Right ventricle myocardium superior (tissue), 1 donor: ENCODE measurements at places on chromosomes 3 and 15. TPM values are rescaled to one million over a fixed set of nuclear protein-coding genes. Genes with fewer than 3 reads are reported as not detected.

DNA sequence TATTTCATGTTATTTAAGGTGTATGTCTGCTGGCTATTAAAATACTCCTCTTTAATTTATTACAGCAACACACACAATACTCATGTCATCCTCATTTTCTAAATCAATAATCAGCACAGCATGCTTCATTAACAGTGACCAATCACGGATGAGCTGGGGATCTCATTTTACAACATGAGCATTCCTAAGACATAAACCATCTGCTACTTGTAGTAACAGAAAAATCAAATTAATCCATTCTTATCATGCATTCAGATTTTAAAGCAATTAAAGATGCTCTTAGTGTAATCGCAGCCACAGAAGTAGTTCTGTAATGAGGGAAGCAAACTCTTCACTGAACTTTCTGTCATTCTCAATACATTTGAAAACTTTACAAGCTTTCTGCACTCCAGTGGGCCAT lies 191.1 kb downstream of the TBC1D5 start:
- no peak for DNase-seq

DNA sequence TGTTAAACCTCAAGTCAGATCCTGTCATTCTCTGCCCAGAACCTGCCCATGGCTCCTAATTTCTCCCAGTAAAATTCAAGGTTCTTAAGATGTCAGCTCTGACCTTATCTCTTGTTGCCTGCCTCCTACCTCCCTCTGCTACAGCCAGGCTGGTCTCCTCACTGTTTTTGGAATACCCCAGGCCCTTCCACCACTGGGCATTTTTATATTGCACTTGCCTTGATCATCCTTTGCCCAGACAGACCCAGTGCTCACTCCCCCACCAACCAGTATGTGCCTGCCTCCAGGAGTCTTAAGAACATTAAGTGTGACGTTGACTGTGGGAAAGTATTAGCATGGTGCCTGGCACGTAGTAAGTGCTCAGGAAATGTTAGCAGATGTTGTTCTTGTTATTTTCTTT lies 3.1 kb downstream of the MITF start:
- DNase-seq = no peak

- DNase-seq = no peak
Measured at GRCh38 chr15:44193651-44194322, 1.3 kb downstream of the FRMD5 start.

- no peak for DNase-seq
Measured at GRCh38 chr3:169497567-169498257, 165.8 kb downstream of the MECOM start.

The CCRL2 gene
- 1.1 TPM for total RNA-seq

DNA sequence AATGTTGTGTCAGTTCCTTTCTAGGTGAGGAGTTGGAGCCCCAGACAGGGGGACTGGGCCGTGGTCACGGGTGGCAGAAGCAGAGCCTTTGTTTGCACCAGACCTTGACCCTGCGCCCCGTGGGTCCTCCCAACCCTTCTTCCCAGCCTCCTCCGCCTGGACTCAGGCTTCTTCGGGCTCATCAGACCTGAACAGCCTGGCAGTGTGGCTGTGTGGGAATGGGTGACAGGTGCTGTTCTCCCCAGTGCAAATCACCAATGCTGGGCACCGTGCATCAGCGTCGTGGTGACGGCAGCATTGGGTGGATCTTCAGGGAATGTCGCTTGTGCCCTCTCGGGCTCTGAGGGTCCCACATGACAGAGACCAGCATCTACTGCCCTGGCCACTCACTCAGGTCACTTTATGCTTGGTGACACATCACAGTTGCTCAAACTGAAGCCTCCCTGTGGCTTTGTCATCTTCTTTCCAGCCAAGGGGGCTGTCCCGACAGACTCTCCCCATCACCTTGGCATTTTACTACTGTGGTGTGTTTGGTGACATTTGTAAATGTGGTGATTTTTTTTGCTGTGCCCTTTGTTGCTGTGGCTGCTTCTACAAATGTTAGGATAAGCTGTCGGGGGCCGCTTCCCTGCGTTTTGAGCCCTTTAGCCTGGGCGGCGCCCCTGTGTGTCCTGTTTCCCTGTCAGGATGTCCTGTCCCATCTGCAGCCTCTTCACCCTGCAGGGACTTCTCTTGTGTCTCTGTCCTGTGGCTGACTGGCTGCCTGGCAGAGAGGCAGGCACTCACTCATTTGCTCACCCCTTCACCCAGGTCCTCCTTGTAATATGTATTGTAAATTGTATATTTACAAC lies 14.5 kb downstream of the APBA2 start:
- no peak for DNase-seq

The MST1R gene
- 1.5 TPM for total RNA-seq

GRCh38 chr15:48052946-48053345 lies 67.8 kb upstream of the SLC24A5 start:
- DNase-seq = no peak

DNA sequence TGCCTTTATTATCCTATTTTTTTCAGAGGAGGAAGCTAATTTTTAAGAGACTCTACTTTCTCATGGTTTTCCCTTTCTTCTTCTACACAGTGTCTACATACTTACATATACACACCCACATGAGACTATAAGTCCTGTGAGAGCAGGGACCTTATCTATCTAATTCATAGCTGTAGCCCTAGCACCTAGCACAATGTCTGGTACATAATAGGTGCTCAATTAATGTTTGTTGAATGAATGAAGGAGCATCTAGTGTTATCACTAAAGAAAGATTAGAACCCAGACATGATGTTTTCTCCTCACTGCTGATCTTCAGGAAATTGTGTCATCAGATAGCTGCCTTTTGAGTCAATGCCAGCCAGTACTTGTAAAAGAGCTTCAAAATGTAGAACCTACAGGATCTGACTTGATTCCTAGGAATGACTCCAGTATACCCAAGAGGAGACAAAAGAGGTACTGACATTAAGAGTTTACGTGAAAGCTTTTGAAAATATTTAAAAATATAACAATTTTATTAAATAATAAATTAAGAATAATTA lies 2.5 kb downstream of the SCG5 start:
- DNase-seq = no peak

DNA sequence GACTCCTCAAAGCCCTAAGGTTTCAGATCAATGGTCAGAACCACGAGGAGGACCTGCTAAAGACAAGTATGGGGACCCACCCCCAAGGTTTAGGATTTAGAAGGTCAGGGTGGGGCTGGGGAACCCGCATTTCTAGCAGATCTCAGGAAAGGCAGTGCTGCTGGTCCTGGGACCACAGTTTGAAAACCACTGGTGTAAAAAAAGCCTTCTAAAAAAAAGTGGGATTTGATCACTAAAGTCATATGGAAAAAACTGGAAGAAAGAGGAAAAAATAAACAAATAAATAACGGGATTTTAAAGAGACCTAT lies 832 bp downstream of the SLC41A3 start:
- DNase-seq = no peak

DNA sequence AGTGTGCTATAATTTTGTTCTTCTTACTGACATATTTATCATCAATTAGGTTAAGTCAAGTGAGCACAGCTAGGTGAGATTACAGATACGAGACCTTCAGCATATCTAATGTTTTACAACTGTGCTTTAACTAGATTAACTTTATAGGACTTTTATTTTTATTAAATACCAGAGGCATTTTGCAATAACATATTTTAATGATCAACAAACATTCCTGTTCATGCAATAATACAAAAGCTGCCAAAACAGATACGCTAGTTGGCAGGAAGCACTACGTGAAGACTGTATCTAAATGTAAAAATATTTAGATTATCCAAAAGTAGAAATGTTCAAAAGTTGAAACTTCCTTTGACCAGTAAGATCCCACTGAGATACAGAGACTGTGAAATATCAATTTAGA lies 139.1 kb downstream of the CBLB start:
- DNase-seq = no peak

The BOC gene
- 7.4 TPM for total RNA-seq

The FRMD5 gene
- 44.0 TPM for total RNA-seq

- no peak for DNase-seq
Measured at GRCh38 chr15:55907797-55908196, 85.6 kb downstream of the NEDD4 start.

The PSTPIP1 gene
- total RNA-seq = 5.0 TPM

The LRRIQ4 gene
- not detected for total RNA-seq

GRCh38 chr3:155233213-155233612 lies 60.3 kb downstream of the STRIT1 start:
- peak; percentile 57 for DNase-seq
